Esophagus squamous epithelium (tissue), 5 donors: ENCODE measurements at places on chromosomes 12 and 14.

DNA sequence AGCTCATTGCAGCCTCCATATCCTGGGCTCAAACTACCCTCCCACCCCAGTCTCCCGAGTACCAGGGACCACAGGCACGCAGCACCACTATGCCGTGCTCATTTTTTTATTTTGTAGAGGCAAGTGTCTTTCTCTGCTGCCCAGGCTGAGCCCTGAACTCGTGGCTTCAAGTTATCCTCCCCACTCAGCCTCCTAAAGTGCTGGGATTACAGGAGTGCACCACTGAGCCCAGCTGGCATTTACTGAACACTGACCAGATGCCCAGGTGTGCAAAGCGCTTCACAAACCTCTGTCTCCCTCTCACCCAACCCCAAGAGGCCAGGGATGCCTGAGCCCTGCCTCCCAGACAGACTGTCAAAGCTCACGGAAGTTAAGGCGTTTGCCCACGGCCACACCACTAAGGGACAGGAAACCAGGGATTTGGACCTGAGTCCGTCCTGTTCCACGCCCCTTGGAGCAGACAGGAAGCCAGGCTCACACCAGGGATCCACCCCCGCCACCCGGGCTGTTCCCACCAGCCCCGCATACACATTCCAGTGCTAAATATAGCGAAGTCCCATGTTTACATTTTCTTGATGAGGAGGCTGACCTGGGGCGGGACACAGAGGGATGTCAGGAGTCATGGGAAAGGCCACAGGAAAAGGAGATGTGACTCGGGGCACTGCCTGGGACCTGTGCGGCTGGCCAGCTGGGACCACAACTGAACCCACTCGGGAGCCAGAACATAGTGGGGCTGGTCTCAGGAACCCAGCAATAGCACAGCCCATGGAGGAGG, 51.2 kb downstream of the TESC start:
- H3K4me1 ChIP-seq = no peaks in the 10 kb centered on the region
- no peak for DNase-seq
- no peak overlapping the region for H3K4me3 ChIP-seq
- no peaks in the 10 kb centered on the region for H3K27me3 ChIP-seq

- H3K4me1 ChIP-seq = no peaks in the 10 kb centered on the region
- H3K27ac ChIP-seq = no peak overlapping the region
- H3K36me3 ChIP-seq = no peaks in the 10 kb centered on the region
- H3K4me3 ChIP-seq = no peak overlapping the region
- H3K27me3 ChIP-seq = no peaks in the 10 kb centered on the region
- no peak for DNase-seq
These were observed 378.1 kb downstream of the DAD1 start for GRCh38 chr14:22210906-22211305.

- no peak for DNase-seq
- no peak overlapping the region for H3K4me3 ChIP-seq
- H3K27me3 ChIP-seq = no peaks in the 10 kb centered on the region
- H3K27ac ChIP-seq = no peak overlapping the region
- no peaks in the 10 kb centered on the region for H3K4me1 ChIP-seq
- no peaks in the 10 kb centered on the region for H3K36me3 ChIP-seq
These were observed 77.0 kb downstream of the SEC23A start for GRCh38 chr14:39025810-39026627.

DNA sequence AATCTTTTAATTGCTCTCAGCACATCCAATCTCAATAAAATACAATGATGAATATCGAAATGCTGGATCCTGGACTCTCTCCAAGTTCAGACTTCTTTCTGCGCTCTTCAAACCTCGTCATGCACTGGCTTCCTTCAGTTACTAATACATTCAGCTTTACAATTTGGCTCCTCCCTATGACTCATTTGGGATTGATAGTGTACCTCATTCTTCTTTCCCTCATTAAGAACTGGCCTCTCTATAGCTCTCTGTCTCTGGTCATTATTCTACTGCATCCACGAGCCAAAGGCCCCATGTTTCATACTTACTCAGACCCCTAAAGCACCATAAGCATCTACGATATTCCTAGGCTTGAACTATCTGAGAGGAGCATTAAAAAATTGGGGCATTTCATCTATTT, 4.9 kb downstream of the TSPAN8 start:
- H3K4me3 ChIP-seq = no peak overlapping the region
- DNase-seq = no peak
- H3K36me3 ChIP-seq = no peaks in the 10 kb centered on the region
- H3K27ac ChIP-seq = no peak overlapping the region

DNA sequence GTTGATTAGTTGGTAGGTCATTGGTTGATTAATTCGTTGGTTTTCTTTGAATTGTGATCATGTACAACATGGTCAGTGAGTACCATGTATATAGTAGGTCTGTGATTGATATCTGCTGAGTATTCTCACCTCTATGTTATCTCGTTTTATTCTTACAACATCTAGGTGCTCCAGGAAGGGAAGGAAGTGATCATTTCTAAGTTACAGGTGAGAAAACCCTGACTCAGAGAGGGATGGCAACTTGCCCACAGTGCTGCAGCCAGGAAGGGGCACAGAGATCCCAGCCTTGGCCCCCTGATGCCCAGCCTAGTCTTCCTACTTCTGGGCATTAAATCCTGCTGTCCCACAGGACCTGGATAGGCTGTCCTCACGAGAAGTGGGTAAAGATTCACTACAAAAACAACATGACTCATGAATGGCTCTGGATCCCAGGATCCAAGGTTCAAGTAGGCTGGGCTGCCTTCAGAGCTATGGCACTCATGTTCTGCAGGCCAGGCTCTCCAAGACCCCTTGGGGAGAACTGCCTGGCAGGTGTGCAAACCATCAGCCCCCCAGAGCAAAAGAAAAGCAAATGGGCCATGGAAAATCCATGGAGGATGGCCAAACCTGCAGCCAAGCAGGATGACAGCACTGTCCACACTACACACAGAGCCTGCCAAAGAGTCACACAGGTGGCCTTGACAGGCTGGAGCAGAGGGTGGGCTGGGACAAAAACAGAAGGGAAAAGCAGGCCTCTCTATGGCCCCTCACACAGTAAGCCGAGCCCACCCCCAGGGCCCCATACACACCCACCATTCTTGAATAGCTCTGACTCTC, 146.2 kb downstream of the BCL11B start:
- H3K27me3 ChIP-seq = no peaks in the 10 kb centered on the region
- H3K4me1 ChIP-seq = no peaks in the 10 kb centered on the region
- H3K4me3 ChIP-seq = no peak overlapping the region
- no peak overlapping the region for H3K27ac ChIP-seq
- no peaks in the 10 kb centered on the region for H3K36me3 ChIP-seq
- no peak for DNase-seq

DNA sequence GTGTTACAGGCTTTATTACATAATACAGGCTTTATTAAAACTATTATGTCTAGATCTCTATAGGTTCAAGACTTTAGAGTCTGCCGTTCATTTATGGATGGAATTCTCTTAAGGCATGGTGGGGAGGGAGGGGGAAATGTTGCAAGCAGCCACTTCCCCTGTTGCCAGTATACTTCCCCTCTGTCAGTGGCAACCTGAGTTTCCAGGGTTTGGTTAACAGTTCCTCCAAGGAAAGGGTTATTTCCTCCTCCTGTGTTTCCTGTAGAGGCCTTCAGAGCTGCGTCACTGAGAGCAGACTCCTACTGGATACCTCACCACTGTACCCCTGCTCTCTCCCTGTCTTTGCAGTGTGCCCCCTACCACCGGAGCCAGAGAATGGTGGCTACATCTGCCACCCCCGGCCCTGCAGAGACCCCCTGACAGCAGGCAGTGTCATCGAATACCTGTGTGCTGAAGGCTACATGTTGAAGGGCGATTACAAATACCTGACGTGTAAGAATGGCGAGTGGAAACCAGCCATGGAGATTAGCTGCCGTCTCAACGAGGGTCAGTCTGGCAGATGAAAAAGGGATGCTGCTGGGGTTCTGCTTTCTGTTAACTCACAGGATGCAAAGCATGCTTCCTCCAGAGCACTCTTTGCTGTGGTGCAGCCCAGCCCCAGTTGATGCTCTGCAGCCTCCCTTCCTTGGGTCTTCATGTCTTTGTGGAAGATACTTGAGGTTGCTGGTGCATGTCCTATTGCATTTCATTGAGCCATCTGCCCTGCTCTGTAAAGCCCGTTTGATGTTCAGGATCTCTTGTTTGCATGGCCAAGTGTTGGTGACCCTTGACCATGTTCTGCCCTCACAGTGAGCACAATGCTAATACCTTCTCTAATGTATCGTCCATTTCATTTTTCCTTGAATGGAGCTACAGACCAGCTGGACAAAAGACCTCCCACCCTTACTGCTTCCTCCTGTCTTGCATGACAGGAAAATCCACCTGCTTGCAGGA, 63.6 kb upstream of the SRSF5 start:
- H3K36me3 ChIP-seq = no peaks in the 10 kb centered on the region
- peaks cover 73% of the 10 kb centered on the region for H3K4me1 ChIP-seq
- DNase-seq = no peak
- H3K4me3 ChIP-seq = no peak overlapping the region

- H3K36me3 ChIP-seq = no peaks in the 10 kb centered on the region
- no peak overlapping the region for H3K4me3 ChIP-seq
- peaks cover 36% of the 10 kb centered on the region for H3K4me1 ChIP-seq
- DNase-seq = no peak
- H3K27me3 ChIP-seq = peaks cover 37% of the 10 kb centered on the region
- no peak overlapping the region for H3K27ac ChIP-seq
These were observed 3.3 kb upstream of the C1QL4 start for GRCh38 chr12:49340095-49340870.

- H3K27me3 ChIP-seq = no peaks in the 10 kb centered on the region
- no peaks in the 10 kb centered on the region for H3K36me3 ChIP-seq
- no peak overlapping the region for H3K4me3 ChIP-seq
- H3K27ac ChIP-seq = no peak overlapping the region
These were observed 421.9 kb upstream of the PRICKLE1 start for GRCh38 chr12:43011383-43011926.

DNA sequence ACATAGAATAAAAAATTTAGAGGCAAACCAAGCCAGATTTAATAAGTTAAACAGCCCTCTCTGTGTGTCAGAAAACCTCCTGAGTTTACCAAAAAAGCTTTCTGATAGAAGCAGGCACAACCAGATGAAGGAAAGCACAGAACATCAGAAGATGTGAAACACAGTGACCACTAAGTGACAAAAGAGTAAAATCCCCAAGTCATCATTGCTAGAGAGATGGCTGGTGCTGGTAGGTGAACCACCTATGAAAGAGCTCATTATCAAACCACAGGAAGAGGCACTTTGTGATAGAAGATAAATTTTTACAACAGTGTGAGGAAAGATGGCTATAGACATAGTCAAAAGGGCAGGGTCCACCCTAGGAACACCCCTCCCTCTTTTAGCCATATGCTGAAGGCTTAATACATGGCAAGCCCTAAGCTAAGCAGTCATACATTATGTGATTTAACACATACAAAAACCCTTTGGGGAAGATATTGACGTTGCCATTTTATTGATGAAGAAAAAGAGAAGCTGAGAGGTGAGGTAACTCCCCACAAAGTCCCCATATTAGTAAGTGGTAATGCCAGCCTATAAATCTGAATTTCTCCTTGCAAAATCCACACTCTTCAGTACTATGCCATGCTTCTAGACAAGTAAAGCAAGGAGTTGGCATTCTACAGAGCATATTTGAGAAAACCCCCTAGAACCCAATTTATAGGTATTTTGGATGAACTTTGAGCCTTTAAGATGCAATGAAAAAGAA, 449.9 kb downstream of the LRIG3 start:
- H3K36me3 ChIP-seq = no peaks in the 10 kb centered on the region
- no peaks in the 10 kb centered on the region for H3K27me3 ChIP-seq
- H3K27ac ChIP-seq = no peak overlapping the region
- no peaks in the 10 kb centered on the region for H3K4me1 ChIP-seq
- DNase-seq = no peak

GRCh38 chr12:132740652-132741051, 21.0 kb downstream of the ANKLE2 start:
- no peak overlapping the region for H3K27ac ChIP-seq
- no peak for DNase-seq
- H3K4me1 ChIP-seq = no peaks in the 10 kb centered on the region
- no peak overlapping the region for H3K4me3 ChIP-seq
- H3K27me3 ChIP-seq = no peaks in the 10 kb centered on the region

DNA sequence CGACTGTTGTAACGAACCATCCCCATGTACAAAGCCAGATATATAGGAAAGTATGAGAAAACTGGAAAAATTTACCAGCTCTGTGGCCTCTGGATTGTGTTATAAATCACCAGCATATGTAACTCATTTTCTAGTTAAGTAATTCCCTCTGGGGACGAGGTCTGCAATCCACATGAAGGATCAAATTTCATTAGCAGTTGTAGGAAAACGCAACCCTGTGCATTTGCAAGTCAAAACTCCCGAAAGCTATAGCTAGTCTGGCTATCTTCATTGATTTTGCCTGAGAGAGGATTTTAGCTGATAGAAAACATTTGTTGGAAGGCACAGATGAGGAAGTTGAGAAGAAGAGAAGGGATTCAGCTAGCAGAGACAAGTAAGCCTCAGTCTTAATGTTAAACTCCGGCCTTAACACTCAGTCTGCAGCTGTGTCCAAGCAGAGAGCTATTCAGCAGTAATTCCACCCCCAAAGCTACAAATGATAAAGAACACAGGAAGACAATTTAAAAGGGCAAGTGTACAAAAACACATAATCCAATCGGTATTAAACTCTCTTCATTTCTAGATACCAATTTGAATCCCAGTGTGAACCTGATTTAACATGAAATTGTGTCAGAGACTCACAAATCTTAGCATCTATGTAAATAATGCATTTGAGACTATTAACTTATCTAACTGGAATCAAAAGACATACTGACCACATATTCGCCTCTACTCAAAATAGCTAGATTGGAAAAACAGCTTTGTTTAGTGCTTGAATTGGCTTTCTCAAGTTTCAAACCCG, 54.2 kb upstream of the CERS5 start:
- peak overlapping the region; percentile 44 for H3K4me3 ChIP-seq
- DNase-seq = no peak
- peak overlapping the region; percentile 94 for H3K27ac ChIP-seq
- no peaks in the 10 kb centered on the region for H3K36me3 ChIP-seq
- H3K27me3 ChIP-seq = no peaks in the 10 kb centered on the region
- H3K4me1 ChIP-seq = peaks cover 6% of the 10 kb centered on the region

DNA sequence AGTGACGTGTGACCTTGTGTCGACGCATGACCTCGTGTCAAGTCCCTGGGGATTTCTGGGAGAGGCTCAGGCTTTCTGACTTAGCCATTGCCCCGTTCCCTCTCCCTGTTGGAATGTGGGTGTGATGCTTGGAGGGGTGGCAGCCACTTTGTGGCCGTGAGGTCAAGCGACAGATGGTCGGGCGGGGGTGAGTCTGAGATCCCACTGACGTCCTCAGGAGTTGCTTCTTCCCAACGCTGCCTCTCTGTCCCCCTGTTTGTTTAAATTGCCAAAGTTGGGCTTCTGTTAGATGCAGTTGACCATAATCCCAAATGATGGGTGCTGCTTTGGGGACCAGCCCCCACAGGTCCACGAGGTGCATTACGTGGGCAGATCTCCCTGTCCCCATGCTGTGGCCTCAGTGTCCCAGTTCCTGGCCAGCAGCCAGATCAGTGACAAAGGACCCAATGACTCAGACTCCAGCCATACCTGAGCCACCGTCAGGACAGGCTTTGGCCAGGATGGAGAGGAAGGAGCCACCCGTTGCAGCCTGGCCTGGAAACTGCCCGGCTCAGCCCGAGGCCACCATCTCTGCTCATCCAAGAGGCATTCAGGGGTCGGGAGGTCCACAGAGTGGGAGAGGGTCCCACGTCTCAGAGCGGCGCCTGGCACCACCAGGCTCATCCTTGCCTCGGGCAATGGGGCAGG, 34.4 kb upstream of the GALNT9 start:
- no peak overlapping the region for H3K4me3 ChIP-seq
- H3K27me3 ChIP-seq = no peaks in the 10 kb centered on the region
- no peak for DNase-seq
- no peaks in the 10 kb centered on the region for H3K36me3 ChIP-seq
- no peaks in the 10 kb centered on the region for H3K4me1 ChIP-seq
- no peak overlapping the region for H3K27ac ChIP-seq

- DNase-seq = no peak
- H3K4me3 ChIP-seq = no peak overlapping the region
- H3K27me3 ChIP-seq = no peaks in the 10 kb centered on the region
- H3K4me1 ChIP-seq = peaks cover 8% of the 10 kb centered on the region
These were observed 4.5 kb downstream of the DYRK4 start for GRCh38 chr12:4566474-4566873.
